Activated gamma-delta T cell treated with Interleukin-2 at 50 U/mL for 16 hours (primary cell): ENCODE measurements at places on chromosomes 6 and 20.

- no peak for DNase-seq
Measured at GRCh38 chr6:106138151-106138550, 52.0 kb downstream of the PRDM1 start.

- no peak for DNase-seq
Measured at GRCh38 chr6:124661097-124661661, 301.1 kb upstream of the RNF217 start.

DNA sequence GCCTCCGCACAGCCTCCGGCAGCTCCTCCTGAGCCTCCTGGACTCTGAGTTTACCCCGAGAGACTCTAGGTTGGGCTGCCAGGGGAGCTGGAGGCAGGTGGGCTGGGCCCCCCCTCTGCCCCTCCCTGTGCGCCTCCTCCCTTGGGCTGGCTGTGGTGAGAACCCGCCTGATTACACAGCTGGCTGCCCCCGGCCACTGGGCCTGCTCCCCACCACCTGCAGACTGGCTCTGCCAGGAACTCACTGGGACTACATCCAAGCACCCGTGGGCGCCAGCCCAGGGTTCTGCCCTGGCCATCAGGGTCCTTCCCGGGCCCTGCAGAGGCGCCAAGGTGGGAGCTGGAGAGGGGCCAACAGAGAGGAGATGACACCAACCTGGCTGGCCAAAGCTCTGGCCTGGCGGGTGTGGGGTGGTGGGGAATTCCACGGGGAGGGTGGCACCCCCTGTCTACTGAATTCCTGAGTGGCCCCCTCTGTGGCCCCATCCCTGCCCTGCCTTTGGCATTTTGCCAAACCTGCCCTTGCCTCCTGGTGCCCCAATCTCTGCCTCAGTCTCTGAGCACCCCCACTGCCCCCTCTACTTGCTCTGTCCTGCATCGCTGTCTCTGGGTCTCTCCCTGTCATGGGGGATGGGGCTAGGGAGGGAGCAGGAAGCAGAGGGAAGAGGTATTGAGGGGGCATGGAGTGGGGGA is 21.9 kb upstream of the CDH22 start:
- no peak for DNase-seq

DNA sequence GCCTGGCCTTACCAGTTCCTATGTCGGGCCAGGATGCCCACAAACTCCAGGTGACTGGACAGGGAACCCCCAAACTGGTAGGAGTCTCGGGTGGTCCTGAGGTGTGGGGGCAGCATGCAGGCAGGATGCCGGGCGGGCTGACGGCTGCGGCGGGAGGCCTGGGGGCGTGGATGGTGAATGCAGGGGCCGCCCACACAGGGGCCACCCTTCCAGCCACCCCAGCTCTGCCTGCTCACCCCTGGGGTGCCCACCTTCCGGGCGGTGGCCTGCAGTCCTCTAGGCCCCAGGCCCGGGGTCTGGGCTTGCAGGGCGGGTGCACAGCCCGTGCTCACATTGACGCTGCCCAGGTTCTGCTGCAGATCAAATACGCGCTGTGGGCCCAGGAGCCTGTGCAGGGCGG is 8.4 kb downstream of the ADRM1 start:
- no peak for DNase-seq

- no peak for DNase-seq
Measured at GRCh38 chr6:34424200-34425131, 1.4 kb downstream of the RPS10 start.

DNA sequence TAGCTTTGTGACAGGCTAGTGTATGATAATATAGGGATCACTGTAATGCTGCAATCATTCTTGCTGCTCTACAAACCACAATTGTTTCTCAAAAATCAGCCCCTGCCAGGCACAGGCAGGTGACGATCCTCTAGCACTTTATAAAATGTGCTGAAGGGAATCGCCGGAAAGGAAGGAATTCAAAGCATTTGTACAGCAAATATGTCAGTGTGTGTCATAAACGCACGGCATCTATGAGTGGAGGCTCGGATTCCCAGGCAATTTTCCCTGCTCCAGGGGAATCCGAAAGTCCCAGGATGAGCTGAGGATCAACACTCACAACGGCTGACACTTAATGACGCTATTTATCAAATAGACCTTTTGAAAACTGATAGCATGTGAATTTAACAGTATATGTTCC is 1.4 kb downstream of the PHACTR1 start:
- DNase-seq = no peak

DNA sequence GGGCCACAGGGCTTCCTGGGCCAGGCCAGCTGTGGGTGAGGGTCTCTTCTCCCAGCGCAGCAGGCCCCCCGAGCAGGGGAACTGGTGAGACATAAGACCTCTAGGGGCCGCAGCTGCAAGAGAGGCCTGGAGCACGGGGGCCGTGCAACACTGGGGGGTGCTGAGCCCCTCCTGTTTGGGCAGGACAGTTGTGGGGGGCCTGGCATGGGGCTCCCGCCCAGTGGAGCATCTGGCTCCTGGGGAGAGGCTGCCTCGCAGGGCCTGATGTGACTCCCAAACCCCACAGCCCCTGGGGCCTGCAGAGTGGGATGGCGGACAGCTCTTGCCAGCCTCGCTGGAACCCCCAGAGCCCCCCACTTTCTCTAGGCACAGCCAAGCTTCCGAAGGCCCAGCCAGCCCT is 16.9 kb upstream of the GATA5 start:
- DNase-seq = no peak

GRCh38 chr20:32036716-32037485 is 15.1 kb upstream of the HCK start:
- DNase-seq = no peak

DNA sequence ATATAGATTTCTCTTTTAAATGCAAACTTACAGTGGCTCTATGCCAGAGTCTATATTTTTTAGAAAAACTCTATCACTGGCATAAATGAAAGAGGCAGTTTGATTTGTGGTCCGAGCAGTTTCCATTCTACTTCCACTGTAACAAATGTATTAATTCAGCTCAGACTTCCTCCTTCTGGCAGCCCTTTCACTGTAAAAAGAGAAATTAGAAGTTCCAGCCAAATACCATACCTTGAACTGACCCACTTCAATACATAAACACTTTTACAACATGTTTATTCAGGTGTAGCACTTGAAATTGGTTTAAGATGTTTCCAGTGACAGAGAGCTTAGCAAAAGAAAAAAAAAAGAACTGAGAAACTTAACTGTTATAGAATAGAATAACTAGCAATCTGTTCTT is 99.3 kb downstream of the BMP5 start:
- DNase-seq = no peak

DNA sequence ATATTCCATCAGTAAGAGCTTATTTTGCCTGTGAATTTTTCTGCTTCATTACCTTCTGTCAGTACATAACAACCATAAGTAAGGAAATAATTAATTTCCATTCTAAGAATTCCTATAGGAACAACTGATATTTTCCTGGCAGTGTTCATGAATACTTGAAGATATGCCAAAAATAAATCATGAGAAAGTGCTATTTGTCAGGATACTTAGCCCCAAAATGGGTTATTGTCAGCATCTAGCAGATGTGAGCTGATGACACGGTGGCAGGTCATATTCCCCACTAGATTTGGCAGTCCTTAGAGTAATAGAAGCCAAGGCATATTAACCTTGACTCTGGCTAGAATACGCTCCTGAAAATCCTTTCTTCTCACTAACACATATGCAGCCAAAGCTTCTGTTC is 43.2 kb upstream of the CRISP1 start:
- DNase-seq = no peak

GRCh38 chr20:53786071-53786444 is 192.4 kb upstream of the ZNF217 start:
- DNase-seq = no peak

GRCh38 chr6:158552055-158552795 is 7.7 kb upstream of the TMEM181 start:
- DNase-seq = no peak

DNA sequence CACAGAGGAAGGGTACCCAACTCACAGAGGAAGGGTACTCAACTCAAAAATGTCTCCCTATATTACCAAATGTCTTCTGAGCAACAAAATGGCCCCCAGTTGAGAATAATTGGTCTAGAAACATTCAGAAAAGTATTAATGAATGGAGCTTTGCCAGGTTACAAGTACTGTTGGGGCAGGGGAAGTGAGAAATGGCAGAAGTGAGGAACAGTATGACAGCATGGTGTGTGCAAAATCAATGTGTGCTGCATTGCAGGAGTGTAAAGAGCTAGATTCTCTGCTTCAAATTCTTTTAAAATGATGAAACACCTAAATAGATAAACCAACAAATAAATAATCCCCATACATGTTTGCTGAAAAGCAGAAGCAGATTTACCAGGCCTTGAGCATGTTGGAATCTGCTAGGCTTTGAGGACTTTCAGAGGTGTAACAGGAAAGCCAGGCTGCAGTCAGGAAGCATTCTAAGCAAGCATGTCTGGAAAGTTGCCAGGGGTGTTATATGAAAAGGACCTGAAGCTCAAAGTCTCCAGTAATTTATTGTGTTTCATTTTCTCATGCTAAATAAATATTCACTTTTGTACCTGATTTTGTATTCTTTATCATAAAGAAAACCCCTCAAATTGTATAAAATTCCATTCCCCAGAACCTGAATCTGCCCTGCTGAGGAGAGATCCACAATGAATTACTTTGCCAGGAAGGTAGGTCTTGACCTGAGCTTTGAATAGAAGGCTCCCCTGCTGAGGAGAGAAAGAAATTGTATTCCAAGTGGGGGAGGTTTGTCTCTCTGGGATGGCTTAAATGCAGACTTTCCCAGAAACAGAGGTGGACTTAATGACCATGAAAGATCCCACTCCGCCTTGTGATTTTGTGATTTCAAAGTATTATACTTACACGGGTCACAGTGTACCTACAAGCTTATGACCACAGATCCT is 265.0 kb upstream of the MARCKS start:
- DNase-seq = no peak
